ENCODE measurements at places on chromosomes 13 and 19. TPM values are rescaled to one million over a fixed set of nuclear protein-coding genes. Genes with fewer than 3 reads are reported as not detected.

The SUGT1 gene
- total RNA-seq, result 35.0 TPM

The PABPC3 gene
- total RNA-seq, result 0.12 TPM

The ZNF345 gene
- total RNA-seq, result 1.8 TPM

The LATS2 gene
- 11.5 TPM for total RNA-seq

The ZNF805 gene
- 25.1 TPM for total RNA-seq

The CYP4F11 gene
- total RNA-seq, result 0.37 TPM

The ACP7 gene
- total RNA-seq, result 0.12 TPM

The LRRC25 gene
- not detected for total RNA-seq

The ANO8 gene
- total RNA-seq, result 6.3 TPM

The ACP5 gene
- 0.44 TPM for total RNA-seq
